Transverse colon (tissue), 4 donors: ENCODE measurements at places on chromosomes 2 and 18. TPM values are rescaled to one million over a fixed set of nuclear protein-coding genes. Genes with fewer than 3 reads are reported as not detected.

The FTCDNL1 gene
- 2.7 TPM for total RNA-seq

The SULT1C4 gene
- not detected for total RNA-seq

The MATN3 gene
- 0.27 TPM for total RNA-seq

The EMX1 gene
- 2.7 TPM for total RNA-seq

The SLC20A1 gene
- total RNA-seq, result 173 TPM

The CCDC74B gene
- total RNA-seq, result 1.4 TPM

The GCG gene
- total RNA-seq, result 26.8 TPM

The C2orf42 gene
- total RNA-seq, result 10.9 TPM

The EPB41L3 gene
- total RNA-seq, result 112 TPM

- DNase-seq, result no peak
- no peak overlapping the region for H3K27ac ChIP-seq
- no peaks in the 10 kb centered on the region for H3K27me3 ChIP-seq
- H3K4me3 ChIP-seq, result no peak overlapping the region
- no peaks in the 10 kb centered on the region for H3K36me3 ChIP-seq
These were observed 142.8 kb downstream of the TMEM17 start for GRCh38 chr2:62363166-62363565.

DNA sequence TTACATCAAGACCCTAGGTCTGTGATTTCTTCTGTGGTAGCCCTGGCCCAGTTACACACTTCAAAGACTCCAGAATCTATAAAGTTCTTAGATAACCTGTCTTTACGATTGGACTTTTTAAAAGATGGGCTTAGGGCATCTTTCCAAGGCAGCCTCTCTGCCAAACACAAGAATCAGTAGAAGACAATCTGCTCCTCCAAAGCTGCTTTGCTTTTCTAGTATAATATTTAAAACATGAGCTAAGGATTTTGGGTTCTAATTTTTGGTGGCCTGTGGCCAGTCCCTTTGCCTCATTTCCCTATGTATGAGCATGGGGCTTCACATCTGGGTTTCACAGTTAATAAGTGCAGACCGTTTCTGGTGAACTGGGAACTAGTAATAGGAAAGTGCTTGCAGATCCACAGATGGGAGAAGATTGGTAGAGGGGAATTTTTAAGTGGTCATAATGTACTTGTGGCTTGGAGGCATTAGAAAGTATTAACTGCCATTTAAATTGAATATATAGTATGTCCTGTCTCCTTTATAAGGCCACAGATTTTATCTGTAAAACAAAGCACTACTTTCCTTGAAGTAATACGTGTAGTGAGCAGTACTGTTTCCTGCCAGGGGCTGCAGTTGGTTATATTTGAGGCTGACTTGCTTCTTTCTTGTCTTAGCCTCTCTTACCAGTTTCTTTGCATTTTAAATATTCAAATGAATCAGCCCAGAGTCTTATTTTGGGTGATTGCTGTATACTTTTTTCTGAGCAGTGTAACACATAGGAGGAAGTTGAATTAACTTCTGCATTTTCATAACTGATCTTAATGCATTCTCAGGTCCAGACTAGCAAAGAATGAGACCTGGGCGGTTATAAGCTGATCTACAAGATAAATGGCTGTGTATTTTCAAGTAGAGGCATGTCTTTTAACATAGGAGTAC, 1.5 kb downstream of the ARPC2 start:
- peak overlapping the region; percentile 74 for H3K4me3 ChIP-seq
- no peak for DNase-seq
- no peaks in the 10 kb centered on the region for H3K27me3 ChIP-seq
- peaks cover 63% of the 10 kb centered on the region for H3K4me1 ChIP-seq
- no peaks in the 10 kb centered on the region for H3K36me3 ChIP-seq

DNA sequence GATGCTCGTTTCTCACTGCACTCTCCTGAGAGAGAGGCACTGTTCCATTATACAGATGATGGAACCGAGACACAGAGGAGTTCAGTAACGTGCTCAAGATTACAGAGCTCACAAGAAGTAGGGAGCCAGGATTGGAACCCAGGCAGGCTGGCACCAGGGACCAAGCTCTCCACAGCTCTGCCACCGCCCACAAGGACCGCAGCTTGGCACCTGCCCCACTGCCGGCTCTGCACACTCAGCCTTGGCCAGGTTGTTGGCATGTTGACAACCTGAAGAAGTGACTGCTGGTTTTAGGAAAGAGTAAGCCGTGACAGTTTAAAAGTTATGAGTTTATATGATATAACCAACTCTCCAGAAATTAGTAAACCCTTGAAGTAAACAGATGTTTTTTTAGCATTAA, 48.0 kb upstream of the ITM2C start:
- DNase-seq, result no peak
- no peaks in the 10 kb centered on the region for H3K27me3 ChIP-seq
- H3K27ac ChIP-seq, result no peak overlapping the region
- H3K36me3 ChIP-seq, result no peaks in the 10 kb centered on the region

DNA sequence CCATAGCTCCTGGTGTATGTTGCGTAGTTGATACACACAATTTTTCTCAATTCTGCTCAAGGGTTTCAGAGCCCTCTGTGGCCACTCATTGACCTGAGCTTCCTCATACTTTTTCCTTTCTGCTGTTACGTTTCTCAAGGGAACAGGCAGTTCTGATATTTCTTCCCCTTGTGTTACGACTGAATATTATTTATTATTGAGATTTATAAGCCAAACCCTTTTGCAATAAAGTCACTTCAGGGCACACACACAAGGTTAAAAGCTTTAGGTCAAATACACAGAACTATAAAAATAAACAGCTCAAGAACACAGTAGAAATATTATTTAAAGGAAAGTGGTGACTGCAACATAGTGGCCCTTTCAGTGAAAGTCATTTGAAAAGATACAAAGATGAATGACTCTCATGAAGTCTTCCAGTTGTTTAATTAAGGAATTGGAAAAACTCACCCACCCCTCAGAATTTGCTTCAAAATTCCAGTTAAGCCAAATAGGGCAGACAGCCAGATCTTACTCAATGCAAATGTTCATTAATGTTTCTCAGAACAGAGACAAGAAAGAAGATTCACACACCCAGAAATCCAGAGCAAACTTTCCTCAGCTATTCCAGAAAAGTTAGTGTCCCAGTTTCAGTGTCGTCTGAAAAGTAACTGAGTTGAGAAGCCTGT, 179.7 kb downstream of the TRIB2 start:
- DNase-seq, result no peak
- no peak overlapping the region for H3K4me3 ChIP-seq
- H3K4me1 ChIP-seq, result peaks cover 15% of the 10 kb centered on the region

DNA sequence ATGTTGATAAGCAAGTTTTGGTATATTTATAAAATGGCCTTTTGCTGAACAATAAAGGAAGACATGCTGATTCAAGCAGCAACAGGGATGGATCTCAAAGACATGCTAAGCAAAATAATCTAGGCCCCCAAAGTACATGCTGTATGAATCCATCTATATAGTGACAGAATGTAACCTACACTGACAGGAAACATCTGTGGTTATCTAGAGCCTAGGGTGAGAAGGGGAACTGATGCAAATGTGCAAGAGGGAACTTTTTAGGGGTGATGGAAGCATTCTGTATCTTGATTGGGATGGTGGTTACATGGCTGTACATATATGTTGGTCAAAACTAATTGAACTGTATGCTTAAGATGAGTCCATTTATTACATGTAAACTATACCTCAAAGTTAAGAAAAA, 24.2 kb downstream of the CNRIP1 start:
- no peaks in the 10 kb centered on the region for H3K36me3 ChIP-seq
- H3K27me3 ChIP-seq, result no peaks in the 10 kb centered on the region
- no peaks in the 10 kb centered on the region for H3K4me1 ChIP-seq
- no peak overlapping the region for H3K4me3 ChIP-seq
- no peak overlapping the region for H3K27ac ChIP-seq

DNA sequence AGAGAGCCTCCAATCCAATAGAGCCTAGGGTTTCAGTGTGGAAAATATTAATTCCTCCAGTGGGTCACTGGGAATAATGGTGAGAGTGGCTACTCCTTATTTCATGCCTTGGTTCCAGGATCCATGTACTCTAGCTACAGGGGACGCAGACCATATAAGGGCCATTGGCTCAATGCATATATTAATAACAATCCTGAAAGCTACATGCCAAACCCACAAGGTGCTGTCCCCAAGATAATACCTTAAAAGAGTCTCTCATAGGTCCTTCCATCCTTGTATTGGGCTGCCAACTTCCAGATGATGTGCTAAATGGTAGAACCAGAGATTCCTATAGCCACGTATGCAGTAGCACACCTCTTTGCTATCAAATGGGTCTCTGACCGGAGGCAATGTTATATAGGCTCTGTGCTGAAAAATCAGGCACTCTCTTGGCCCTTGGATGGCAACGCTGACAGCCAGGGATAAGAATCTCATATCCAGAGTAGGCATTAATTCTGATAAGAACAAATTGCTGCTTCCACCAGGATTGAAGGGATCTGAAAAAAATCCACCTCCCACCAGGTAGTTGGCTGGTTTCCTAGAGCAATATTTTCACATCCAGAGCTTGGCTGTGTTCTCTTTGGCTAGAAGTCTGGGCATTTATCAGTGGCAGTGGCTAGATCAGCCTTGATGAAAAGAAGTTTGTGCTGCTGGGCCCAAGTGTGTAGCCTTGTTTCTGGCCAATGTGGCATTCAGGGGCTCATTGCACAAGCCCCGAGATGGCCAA, 218.1 kb upstream of the MGAT5 start:
- H3K27me3 ChIP-seq, result no peaks in the 10 kb centered on the region
- no peaks in the 10 kb centered on the region for H3K36me3 ChIP-seq
- no peak overlapping the region for H3K4me3 ChIP-seq
- H3K27ac ChIP-seq, result no peak overlapping the region

GRCh38 chr18:2871111-2871720, 24.4 kb downstream of the EMILIN2 start:
- H3K27me3 ChIP-seq, result no peaks in the 10 kb centered on the region
- no peak for DNase-seq
- H3K27ac ChIP-seq, result no peak overlapping the region
- H3K36me3 ChIP-seq, result no peaks in the 10 kb centered on the region
- no peak overlapping the region for H3K4me3 ChIP-seq
- no peaks in the 10 kb centered on the region for H3K4me1 ChIP-seq

- DNase-seq, result peak; percentile 85
- H3K4me1 ChIP-seq, result peaks cover 19% of the 10 kb centered on the region
- H3K27ac ChIP-seq, result peak within 1 kb of the TSS; percentile 86
- H3K36me3 ChIP-seq, result no peaks in the 10 kb centered on the region
- H3K27me3 ChIP-seq, result no peaks in the 10 kb centered on the region
These were observed at the start of gene CMPK2 for GRCh38 chr2:6865346-6866274. TSS of gene CMPK2 (minus strand) at chr2:6865907. CDS start at chr2:6865696, 211 bp downstream.

DNA sequence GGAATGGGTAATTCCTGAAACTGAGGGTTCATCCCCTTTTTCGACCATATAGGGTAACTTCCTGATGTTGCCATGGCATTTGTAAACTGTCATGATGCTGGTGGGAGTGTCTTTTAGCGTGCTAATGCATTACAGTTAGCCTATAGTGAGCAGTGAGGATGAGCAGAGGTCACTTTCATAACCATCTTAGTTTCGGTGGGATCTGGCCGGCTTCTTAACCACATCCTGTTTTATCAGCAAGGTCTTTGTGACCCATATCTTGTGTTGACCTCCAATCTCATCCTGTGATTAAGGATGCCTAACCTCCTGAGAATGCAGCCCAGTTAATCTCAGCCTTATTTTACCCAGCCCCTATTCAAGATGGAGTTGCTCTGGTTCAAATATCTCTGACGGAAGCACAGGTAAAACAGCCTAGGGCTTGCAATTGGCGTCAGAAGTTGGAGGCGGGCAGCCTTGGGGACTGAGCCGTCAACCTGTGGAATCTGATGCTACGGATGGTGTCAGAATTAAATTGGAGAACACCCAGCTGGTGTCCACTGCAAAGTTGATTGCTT, 19.5 kb downstream of the RALBP1 start:
- H3K27me3 ChIP-seq, result no peaks in the 10 kb centered on the region
- H3K4me3 ChIP-seq, result no peak overlapping the region
- H3K4me1 ChIP-seq, result no peaks in the 10 kb centered on the region
- H3K36me3 ChIP-seq, result no peaks in the 10 kb centered on the region

DNA sequence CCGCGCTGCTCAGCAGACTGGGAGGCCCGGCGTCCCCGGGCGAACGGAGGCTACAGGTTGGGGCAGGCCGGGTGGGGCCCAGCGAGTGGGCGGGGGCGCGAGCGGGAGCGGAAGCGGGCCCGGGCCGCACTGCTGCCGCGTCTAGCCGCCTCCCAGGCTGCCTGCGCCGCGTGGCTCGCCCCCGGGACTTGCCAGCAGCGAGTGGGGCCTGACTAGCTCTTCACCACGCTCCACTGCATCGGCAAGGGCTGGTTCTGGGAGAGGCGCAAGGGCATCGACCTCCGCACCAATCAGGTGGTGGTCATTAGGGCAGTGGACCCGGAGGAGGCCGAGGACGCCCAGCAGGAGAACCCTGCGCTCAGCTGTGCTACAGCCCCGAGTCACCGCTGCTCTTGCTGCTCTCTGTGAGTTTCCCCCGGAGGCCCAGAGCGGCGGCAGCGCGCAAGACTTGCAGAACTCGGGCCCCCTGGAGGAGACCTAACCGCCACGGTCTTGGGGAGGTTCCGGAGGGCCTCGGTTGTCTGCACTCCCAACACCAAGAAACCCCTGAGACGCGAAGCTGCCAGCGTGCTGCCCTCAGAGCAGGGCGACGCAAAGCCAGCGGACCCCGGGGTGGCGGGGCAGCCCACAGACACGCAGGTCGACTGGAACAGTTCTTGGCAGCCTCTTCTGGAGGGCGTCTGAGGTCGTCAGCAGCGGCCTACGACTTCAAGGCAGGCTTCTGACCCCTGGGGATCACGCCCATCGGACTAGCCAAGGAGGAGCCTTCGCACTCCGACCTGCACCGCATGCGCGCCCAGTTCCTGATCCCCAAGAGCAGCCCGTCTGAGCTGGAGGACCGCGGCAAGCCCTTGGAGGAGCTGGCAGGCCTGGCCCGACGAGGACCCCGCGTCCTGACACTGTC, 27.2 kb upstream of the PTPN2 start:
- no peak overlapping the region for H3K27ac ChIP-seq
- DNase-seq, result peak; percentile 35
- H3K36me3 ChIP-seq, result no peaks in the 10 kb centered on the region
- H3K4me3 ChIP-seq, result no peak overlapping the region
- peaks cover 28% of the 10 kb centered on the region for H3K27me3 ChIP-seq

DNA sequence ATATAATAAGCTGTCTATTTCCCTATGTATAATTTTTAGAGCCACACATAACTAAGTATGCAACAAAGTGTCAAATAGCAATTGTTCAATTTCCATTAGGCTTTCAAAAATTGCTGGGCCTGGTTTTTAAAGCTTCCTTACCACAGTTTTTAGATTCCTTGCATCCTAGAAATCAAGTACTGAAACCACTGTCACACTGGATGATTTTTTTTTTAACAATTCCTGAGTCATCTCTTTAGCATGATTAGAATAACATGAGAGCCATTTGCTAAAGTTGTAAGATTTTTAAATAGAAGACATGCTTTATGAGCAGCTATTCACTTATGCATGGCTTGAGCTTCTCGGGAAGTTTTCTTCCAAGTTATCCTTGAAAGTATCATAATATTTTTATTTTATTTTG, 319.5 kb upstream of the NXPH2 start:
- H3K4me3 ChIP-seq, result no peak overlapping the region
- no peaks in the 10 kb centered on the region for H3K36me3 ChIP-seq
- no peaks in the 10 kb centered on the region for H3K4me1 ChIP-seq
- H3K27me3 ChIP-seq, result no peaks in the 10 kb centered on the region
- H3K27ac ChIP-seq, result no peak overlapping the region
- no peak for DNase-seq

- no peak overlapping the region for H3K4me3 ChIP-seq
- DNase-seq, result no peak
- no peaks in the 10 kb centered on the region for H3K27me3 ChIP-seq
- no peaks in the 10 kb centered on the region for H3K36me3 ChIP-seq
- no peak overlapping the region for H3K27ac ChIP-seq
- no peaks in the 10 kb centered on the region for H3K4me1 ChIP-seq
These were observed 271.6 kb downstream of the TDRD15 start for GRCh38 chr2:21395366-21395765.

GRCh38 chr2:3293221-3293620, 84.4 kb downstream of the EIPR1 start:
- no peak overlapping the region for H3K27ac ChIP-seq
- DNase-seq, result no peak
- no peaks in the 10 kb centered on the region for H3K4me1 ChIP-seq
- no peak overlapping the region for H3K4me3 ChIP-seq
- H3K36me3 ChIP-seq, result no peaks in the 10 kb centered on the region
- no peaks in the 10 kb centered on the region for H3K27me3 ChIP-seq
